Left renal cortex interstitium (tissue), 4 donors: ENCODE measurements at places on chromosomes 13 and 19.

DNA sequence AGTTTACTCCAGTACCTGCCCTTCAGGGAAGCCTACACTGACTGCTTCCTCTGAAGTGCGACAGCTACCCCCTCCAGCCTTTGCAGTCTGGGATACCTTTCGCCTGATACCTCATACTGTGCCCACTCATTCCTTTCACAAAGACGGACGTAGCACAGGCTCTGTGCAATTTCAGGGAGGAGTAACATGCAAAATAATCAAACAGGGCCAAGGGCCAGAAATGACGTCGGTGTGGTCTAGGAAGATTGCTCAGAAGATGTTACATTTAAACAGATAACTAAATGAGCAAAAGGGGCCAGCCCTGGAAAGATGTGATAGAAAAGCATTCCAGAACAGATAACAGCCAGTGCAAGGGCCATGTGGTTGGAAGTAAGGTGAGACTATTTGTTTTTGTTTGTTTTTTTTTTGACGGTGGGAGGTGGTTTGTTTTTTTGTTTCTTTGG lies 6.6 kb upstream of the DDX39A start:
- DNase-seq = no peak

DNA sequence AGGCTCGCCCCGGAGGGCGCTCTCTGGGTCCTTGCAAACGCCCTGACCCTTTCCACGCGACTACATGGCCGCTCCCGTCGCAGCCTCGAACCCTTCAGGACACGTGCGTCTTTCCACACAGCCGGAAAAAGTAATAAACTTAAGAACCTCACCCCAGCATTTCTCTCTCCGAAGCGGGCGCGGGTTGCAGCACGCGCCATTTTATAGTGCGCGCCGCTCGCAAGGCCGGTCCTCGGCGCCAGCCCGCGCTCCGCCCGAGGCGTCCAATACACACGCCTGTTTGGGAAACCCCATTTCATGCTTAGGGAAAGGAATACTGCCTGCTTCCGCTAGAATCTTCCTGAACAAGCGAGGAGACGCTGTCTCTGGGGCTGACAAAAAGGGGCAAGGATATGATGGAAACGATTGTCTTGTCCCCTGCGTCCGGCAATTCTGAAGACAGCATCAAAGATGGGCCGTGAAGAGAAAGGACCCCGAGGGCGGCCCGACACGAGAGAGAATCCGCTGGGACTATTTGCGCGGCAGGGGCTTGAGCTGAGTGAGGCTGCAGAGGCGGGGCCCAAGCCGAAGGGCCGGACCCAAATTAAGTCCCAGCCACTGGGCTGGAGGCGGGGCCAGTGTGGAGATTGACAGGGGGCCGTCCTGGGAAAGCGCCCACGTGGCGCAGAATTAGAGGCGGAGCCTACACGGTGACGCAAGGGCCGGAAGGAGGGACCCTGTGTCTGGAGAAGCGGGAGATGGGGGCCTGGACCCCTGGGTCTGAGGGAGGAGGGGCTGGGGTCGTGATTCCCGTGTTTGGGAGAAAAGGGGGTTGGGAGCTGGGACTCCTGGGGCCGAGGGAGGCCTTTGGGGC lies 14.4 kb downstream of the ACP4 start:
- peak; percentile 98 for DNase-seq

- no peak for DNase-seq
Observed at GRCh38 chr19:57245959-57246358, 5.5 kb downstream of the ZNF805 start.

GRCh38 chr13:27395007-27395510 lies 29.4 kb upstream of the GTF3A start:
- DNase-seq = no peak

GRCh38 chr19:38663156-38663651 lies 15.8 kb downstream of the ACTN4 start:
- no peak for DNase-seq

GRCh38 chr19:46493236-46494145 lies 2.2 kb downstream of the PNMA8B start:
- no peak for DNase-seq

DNA sequence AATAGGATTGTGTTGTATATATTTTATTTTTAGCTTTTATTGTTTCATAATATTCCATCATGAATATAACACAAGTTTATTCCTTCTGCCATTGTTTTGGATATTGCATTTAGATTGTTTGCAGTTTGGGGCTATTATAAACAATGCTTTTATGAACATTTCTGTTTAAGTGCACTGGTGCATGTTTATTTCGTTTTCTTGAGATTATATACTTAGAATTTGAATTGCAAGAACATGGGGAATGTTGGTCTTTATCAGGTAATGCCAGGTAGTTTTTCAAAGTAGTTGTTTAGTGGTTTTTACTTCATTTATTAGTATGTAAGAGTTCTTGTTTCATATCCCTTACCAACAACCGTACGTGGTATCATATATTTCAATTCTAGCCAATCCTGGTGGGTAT lies 4.3 kb downstream of the LSM14A start:
- no peak for DNase-seq
